ENCODE measurements at places on chromosomes 7 and 10.
A peak's percentile ranks its signal among the peaks of the same experiment; 100 is the strongest.

DNA sequence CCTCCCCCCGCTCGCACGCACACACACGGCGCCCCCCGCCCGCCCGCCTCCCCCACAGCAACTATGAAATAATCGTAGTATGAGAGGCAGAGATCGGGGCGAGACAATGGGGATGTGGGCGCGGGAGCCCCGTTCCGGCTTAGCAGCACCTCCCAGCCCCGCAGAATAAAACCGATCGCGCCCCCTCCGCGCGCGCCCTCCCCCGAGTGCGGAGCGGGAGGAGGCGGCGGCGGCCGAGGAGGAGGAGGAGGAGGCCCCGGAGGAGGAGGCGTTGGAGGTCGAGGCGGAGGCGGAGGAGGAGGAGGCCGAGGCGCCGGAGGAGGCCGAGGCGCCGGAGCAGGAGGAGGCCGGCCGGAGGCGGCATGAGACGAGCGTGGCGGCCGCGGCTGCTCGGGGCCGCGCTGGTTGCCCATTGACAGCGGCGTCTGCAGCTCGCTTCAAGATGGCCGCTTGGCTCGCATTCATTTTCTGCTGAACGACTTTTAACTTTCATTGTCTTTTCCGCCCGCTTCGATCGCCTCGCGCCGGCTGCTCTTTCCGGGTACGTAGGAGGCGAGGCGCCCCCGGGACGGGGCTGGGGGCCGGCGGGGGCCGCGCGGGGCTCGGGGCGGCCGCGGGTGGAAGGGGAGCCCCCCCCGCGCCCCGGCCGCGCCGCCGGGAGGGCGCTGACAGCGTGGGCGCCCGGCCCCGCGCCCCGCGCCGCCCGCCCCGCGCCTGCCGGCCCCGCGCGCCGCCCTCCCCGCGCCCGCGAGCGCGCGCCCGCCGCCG lies 441 bp downstream of the BMI1 start:
- DNase-seq = no peak

DNA sequence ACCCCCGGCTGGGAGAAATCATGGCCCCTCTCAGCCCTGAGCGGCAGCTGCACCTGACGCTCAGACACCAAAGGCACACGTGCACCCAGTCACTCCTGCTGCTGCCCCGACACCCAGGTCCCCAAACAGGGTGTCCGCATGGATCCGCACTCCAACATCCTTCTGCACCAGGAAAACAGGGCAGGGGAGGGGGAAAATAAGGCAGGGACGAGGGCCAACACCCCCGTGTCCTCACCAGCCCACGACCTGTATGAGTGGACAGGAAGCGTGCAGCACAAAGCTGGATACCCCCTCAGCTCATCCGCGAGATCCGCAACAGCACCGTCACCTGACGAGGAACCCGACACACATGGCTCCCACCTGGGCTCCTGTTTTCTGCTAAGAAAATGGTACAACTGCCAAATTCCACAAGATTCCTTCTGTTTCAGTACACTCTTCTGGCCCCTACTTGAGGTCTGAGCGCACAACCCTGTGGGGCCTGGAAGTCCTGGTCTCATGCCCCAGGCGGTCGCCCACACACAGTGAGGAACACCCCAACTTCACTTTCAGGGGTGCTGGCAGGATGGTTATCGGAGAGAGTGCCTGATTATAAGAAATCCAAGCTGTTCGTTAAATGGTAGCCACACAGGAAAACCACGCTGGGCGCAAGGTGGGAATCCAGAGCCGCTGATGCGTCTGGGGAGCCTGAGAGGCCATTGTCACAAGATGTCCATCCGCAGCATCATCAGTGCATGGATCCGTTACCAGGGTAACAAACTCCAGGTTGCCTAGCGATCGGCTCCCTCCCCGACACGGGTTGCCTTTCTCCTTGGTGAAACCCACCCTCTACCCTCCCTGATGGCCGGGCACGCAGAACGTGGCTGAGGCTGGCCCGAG lies 63.6 kb downstream of the ZRANB1 start:
- DNase-seq = no peak

DNA sequence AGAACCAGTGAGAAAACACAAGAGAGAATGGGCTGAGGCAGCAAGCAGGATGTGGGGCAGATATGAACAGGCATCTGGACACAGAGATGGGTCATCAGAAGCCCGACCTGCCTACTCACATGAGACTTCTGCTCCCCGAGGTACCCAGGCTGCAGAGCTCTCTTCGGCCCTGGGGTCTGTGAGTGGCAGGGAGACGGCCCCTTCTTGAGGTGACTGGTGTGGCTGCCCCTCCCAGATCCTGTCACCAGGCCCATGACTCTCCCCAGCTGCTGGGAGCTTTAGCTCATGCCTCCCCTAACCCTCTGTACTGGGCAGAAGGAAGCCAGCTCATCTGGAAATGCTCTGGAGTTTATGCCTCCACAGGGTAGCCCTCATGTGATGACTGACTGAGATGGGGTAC lies 157.6 kb upstream of the PCBD1 start:
- no peak for DNase-seq

DNA sequence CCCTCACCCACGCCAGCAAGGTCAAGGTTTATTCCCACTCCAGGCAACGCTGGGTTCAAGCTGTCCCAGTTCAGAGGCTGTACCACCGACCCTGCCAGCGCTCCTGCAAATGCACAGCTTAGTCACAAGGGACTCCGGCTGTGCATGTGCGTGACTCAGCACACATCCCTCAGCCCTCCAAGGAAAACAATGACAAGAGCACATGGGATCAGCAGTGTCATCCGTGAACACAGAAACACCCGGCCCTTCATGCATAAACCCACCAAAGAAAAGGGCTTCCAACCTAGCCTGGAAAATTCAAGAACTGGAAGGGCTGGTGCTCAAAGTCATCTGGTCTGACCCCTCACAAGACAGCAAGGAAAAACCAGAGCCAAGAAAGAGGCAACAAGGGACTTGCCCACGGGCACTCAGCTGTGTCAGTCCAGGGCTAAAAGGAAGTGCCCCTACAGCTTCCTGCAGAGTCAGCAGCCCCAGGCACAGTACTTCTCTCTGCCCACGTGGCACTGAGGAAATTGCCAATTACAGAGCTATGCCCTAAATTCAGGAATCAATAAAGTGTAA lies 106.1 kb downstream of the KCNMA1 start:
- peak; percentile 29 for DNase-seq

Measured in GOT3 (cell line).